ENCODE measurements at places on chromosomes 16 and 17. TPM values are rescaled to one million over a fixed set of nuclear protein-coding genes. Genes with fewer than 3 reads are reported as not detected.

DNA sequence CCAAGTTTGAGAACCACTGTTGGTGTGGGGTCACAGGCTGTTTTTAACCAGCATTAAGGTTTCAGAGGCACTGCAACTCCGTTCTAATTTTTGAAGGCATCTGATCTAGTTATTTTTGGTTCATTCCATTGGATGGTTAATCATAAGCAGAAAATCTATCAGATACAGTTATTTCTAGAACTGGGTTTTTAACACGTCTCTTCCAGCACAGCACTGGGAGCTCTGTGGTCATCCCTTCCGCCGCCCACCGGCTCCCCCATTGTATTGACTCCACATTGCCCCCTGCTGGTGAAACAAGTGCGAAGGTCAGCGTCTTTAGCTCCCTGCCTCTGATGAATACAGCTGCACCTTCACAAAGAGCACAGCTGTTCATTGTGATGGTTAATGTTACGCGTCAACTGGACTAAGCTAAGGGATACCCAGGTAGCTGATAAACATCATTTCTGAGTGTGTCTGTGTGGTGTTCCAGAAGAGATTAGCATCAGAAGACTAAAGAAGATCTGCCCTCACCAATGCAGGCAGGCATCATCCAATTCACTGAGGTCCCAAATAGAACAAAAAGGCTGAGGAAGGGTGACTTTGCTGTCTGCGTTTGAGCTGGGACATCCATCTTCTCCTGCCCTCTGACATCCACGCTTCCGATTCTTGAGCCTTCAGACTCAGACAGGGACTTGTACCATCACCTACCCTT is 8.5 kb downstream of the CCL18 start:
- no peak for DNase-seq

DNA sequence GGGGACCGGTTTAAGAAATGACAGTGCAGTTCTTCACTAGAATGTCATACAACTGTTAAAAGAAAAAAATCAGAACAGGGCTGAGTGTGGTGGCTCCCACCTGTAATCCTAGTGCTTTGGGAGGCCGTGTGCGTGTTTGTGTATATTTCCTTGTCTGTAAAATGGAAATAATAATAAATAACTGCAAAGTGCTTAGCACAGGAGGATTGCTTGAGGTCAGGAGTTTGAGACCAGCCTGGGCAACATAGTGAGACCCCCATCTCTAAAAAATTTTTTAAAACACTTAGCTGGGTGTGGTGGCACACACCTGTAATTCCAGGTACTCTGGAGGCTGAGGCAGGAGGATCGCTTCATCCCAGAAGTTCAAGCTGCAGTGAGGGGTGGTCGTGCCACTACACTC is 2.5 kb downstream of the ACSM3 start:
- no peak for DNase-seq

- DNase-seq, result no peak
Measured at GRCh38 chr16:88905563-88905962, 39.1 kb upstream of the PABPN1L start.

DNA sequence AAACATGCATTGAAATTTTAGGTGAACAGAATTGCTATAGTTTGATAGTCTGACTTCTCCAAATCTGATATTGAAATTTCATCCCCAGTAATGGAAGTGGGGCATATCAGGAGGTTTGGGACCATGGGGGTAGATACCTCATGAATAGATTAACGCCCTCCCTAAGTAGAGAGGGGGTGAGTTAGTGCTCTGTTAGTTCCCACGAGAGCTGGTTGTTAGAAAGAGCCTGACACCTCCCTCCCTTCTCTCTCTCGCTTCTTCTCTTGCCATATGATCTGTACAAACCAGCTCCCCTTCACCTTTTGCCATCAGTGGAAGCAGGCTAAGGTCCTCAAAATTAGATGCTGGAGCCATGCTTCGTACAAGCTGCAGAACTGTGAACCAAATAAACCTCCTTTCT is 78.8 kb downstream of the BRIP1 start:
- no peak for DNase-seq

- DNase-seq, result peak; percentile 49
Measured at GRCh38 chr16:21222495-21223337, 10.8 kb upstream of the ANKS4B start.

The APOBR gene
- total RNA-seq, result not detected

The PER1 gene
- total RNA-seq, result 17.1 TPM

The ITGA3 gene
- 668 TPM for total RNA-seq
